ENCODE measurements at places on chromosomes 1 and 21.

DNA sequence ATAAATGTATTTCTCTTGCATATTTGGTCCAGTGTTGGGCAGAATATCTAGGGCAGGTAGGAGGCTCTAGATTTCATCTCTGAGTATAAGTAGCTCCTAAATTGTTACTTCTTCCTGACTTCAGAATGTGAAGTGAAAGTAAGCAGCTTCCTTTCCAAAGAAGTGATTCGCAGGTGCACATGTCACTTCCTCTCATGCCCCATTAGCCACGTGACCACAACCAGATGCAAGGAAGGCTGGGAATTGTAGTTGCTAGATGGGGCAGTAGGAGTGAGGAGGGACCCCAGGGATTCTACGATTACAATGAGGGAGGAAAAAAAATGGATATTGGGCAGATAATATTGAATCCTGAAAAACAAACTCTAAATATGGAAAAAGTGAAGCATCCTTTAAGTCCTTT is 113.2 kb upstream of the CYYR1 start:
- DNase-seq = no peak

- DNase-seq = no peak
These were observed 1512.5 kb upstream of the B3GALT2 start for GRCh38 chr1:194698908-194699318.

- no peak for DNase-seq
These were observed 1.8 kb upstream of the TMEM52 start for GRCh38 chr1:1920608-1921458.

DNA sequence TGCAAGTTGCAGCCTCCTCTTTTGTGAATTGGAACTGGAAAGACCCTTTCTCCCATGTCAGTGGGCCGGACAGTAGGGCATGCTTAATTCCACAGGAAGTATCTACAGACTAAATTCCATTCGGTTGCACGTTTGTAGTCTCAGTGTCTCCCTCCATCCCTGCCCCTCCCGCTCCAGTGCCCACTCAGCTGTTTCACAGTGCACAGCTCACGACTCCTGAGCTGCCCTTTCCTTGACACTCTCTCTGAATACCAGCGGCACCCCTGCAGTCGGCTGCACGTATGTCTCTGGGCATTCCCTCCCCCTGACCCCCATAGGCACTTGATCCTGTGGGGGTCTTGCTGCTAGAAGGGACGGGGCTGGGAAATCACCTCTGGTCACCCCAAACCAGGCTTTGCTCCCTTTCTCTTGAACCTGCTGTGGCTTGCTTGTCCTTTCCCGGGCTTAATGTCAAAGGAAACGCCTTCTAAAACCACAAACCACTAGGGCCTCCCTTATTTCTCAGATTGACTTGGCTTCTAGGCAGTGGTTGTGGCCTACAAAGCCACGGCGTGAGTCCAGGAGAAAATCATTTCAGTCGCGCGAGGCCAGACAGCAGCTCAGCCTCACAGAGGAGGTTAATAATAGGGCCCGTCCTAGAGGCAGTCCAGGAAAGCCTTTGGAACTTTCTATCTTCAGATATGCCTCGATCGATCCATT is 365.3 kb upstream of the PROX1 start:
- no peak for DNase-seq

GRCh38 chr21:45152265-45152746 is 77.9 kb downstream of the ADARB1 start:
- DNase-seq = peak; percentile 33

DNA sequence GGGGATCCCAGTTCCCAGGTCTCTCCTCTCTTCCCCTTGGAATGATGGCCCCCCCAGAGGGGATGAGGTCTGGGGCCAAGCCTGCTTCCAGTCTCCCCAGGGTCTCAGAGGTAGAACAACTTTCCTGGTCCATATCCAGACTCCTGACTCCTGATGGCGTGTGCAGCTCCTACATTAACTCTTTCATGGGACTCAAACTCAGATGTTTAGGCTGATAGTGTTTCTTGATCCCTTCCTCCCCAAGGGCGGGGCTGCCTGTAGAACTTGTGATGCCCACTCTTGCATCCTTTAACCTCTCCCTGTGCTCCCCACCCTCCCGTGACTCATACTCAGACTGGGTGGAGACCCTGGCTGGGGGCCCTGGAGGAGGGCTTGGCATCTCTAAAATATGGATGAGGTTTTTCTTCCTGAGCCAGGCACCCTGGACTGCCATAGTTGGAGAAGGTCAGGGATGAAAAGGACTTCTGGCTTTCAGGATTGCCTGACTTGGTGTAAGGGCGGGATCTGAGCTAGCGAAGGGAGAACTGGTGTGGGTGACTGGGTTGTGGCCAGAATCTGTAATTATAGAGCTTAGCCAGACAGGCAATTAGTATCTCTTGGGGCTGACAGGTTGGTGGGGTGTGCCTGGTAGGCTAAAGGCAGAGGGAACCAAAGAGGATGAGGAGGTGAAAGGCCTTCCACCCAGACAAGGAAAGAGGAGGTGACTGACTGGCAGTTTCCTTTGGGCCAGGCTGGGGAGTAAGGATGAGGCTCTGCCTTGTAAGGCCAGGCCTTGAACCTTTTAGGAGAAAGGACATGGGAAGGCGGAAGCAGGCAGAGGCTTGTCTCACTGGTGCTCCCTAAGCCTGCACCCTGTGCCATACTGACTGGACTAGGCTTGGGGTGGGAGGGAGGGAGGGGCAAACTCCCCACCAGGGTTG is 1.5 kb downstream of the ATP8B2 start:
- DNase-seq = peak; percentile 38

GRCh38 chr1:116724765-116725375 is 29.4 kb upstream of the CD2 start:
- DNase-seq = no peak

GRCh38 chr1:165034136-165034809 is 322.2 kb downstream of the LMX1A start:
- no peak for DNase-seq

- DNase-seq = no peak
These were observed 34.2 kb downstream of the SERINC2 start for GRCh38 chr1:31447210-31447609.

DNA sequence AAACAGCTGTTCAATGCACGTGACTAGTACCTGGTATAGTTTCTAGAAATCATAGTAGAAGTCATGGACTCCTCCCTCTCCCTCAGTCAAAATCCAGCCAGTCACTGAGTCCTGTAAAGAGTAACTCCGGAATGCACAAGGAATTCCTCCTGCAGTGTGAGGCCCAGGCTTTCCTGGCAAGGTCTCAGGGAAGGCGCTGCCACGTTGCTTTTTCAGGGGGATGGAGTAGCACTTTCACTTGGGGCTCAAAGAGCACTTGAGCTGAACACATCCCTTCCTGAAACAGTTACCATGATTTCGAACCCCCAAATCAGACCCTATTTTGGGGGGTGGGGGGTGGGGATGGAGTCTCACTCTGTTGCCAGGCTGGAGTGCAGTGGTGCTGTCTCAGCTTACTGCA is 26.4 kb upstream of the LRRC8D start:
- no peak for DNase-seq

GRCh38 chr1:48203287-48203900 is 19.1 kb upstream of the SLC5A9 start:
- DNase-seq = no peak

DNA sequence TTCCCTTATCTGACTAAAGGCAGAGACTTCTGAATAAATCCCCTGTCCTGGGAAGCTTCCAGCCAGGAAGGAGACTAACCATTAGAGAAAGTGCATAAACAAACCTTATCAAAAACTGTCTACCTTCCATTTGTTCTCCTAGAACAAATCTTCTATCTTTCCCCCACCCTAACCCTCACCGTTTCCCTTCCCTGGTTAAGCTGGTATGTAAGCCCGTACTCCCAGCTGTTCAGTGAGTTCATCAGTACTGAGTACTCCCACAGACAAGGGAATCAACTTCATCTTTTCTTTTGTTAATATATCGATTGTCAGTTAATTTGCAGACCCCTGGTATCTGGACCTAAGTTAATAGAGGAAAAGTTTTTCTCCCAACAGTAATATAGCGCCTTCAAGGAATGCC is 20.1 kb upstream of the COG2 start:
- DNase-seq = no peak

DNA sequence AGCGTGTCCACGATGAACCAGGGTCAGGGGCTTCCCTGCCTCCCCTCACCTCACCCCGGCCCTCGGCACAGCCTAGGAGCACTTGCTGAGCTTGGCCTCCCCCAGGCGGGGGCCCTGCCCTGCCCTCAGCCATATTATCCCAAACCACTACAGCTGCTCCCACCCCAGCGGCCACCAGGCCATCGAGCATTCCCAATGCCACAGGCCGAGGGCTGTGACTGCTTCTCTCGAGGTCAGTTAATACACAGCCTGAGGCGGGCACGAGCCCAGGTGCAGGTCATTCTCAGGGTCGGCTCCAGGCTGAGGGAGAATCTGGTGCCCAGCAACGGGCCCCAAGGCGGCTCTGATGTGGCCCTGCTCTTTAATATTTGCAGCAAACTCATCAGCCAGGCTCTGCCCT is 8.4 kb upstream of the GPR153 start:
- DNase-seq = no peak

- DNase-seq = no peak
These were observed 22.5 kb downstream of the PCSK9 start for GRCh38 chr1:55061706-55062321.

Measured in left ventricle myocardium inferior (tissue), 1 donor.